Lower leg skin (tissue), 4 donors: ENCODE measurements at places on chromosomes 1 and 21.

DNA sequence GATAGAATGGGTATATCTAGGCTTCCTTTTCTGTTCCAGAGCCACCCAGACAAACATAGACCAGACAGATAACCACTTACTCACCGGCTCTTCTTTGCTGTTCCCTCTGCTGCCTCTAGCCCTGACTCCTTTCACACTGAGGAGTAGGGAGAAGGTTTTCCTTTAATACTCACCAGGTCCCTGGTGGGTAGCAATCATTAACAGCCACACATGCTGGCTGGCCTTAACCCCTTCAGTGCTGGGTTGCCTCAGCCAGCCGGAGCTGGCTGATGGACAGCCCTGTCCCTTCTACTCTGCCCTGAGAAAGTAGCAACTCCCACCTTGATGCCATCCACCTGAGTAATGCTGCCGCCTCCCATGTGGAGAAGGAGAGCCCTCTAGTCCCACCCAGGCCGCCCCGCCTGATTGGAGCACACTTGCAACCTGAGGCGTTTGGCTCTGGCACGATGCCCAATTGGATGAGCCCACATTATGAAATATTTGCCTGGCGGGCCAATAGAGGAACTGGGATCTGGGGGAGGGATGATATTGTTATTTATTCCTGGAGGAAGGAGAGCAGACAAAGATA lies 71.6 kb downstream of the PLEKHA6 start:
- DNase-seq: peak; percentile 90

- no peak for DNase-seq
Observed at GRCh38 chr1:101174722-101175121, 62.1 kb upstream of the S1PR1 start.

DNA sequence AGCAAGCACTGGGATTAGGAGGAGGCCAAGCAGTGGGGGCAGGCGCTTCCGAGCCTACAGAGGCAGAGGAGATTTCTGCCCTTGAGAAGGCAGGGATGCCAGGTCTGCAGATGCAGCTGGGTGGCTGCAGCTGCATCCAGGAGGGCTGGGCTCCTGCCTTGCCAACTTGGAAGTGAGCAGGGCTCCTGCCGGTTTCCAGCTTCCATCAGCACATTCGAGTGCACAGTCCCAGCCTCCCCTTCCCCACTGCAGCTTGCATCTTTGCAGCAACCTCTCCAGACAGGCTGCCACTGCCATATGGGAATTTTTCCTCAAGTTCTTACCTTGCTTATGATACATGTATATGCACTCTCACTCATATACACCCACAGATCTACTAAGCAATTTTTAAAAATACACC lies 1234.3 kb upstream of the B3GALT2 start:
- DNase-seq: no peak

DNA sequence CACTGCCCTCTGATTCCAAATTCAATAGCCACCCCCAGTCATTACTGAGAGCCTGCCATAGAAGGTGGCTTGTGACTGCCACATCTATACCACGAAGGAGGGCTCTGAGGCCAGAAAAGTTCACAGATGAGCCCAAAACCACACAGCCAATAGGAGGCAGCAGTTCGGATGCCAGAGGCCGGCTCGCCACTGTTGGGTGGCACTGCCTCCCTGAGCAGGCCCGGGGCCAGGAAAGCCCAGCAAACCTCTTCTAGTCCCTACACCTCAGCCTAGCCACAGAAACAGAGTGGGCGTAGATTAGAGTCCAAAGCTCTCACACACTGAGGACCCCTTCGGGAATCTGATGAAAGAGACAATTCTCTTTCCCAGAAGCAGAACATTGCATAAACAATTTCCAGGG lies 5.9 kb upstream of the CAMK2N1 start:
- DNase-seq: no peak

- DNase-seq: no peak
Observed at GRCh38 chr1:46490406-46490655, 695 bp downstream of the DMBX1 start.

GRCh38 chr1:172254521-172255222 lies 165.8 kb upstream of the C1orf105 start:
- no peak for DNase-seq

DNA sequence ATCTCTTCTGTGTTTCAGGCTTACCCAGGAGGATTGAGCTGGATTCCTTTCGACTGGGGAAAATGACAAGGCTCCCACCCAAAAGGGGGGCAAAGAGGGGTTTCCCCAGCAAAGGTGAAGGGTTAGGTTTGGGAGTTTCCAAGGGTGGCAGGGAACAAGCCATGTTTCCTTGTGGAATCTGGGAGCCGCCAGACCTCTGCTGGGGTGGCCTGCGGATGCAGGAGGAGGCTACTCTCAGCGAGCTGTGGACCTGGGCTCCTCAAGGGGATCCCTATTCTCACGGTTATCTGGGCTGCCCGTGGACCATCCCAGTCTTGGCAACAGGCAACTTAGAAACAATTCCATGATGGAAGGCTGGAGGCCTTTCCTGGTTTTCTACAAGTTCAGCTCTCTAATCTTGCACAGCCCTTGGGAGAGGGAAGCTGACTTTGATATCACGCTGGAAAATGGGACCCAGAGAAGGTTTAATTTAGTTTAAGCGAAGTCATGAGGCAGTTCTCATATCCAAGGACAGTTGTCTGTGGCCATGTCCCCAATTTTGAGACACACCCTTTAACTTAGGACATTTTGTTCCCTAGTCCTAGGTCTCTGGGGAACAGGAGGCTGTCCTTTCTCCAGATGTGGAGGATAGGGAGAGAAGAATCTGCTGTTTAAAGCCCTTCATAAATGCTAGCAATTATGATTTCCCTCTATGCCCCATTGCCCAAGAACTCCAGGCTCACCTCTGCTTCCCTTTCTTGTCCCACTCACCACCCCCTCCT lies 24.7 kb upstream of the STUM start:
- DNase-seq: no peak
